Diencephalon (tissue), 1 donor: ENCODE measurements at places on chromosomes 1 and 21. TPM values are rescaled to one million over a fixed set of nuclear protein-coding genes. Genes with fewer than 3 reads are reported as not detected.

CCDC185 gene
- total RNA-seq = 0.23 TPM

OPRD1 gene
- total RNA-seq = 2.8 TPM

TMEM269 gene
- 0.46 TPM for total RNA-seq

TESK2 gene
- 0.92 TPM for total RNA-seq

CATSPERE gene
- 4.2 TPM for total RNA-seq

LIN28A gene
- total RNA-seq = not detected

G0S2 gene
- 2.1 TPM for total RNA-seq

GPR153 gene
- 33.2 TPM for total RNA-seq

BSND gene
- not detected for total RNA-seq

FAM3B gene
- total RNA-seq = 0.69 TPM

LCE1E gene
- total RNA-seq = not detected

NPL gene
- total RNA-seq = 12.5 TPM

NKAIN1 gene
- total RNA-seq = 29.5 TPM

FABP3 gene
- 70.6 TPM for total RNA-seq

SLC5A3 gene
- 66.7 TPM for total RNA-seq

FBLIM1 gene
- total RNA-seq = 13.1 TPM

ZFP69 gene
- total RNA-seq = 12.0 TPM
